ENCODE measurements at places on chromosomes 12 and 14. TPM values are rescaled to one million over a fixed set of nuclear protein-coding genes. Genes with fewer than 3 reads are reported as not detected.

Gene SLC38A4
- total RNA-seq: 0.68 TPM

DNA sequence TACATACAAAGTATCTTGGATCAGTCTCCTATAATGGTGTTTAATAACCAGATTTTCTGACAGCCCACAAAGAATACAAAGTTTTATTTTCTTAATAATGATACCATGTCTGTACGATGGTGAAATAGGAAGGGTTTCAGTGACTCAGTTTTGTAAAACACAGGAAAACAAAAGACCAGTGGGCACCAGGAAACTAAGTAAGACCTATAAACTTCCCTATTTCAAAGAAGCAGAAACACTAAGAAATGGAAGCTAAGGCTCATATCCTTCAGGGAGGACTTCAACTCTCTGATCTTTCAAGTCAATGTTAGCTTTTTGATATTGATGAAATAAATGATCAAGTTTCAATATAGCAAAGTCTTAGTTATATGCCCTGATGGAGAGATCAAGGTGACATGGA lies 196.0 kb downstream of the DUSP6 start:
- no peak for DNase-seq

Gene FAM186B
- total RNA-seq: 0.29 TPM

DNA sequence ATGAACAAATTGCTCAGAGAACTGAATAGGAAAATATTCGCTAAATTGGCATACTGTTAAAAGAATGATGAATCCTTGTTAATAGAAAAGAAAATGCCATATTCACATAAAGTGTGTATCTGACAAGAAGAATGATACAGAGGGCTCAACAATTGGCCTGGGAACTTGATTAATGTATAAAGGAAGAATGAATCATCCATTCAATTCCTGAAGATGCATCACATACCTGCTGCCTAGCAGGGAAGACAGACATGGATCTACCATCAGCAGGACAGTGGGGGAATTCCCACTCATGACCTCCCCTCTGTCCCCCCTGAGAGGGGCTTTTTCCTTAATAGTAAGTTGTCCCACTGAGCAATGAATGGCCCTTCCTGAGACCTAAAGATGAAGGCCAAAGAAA lies 13.5 kb downstream of the PTPN21 start:
- DNase-seq: no peak

DNA sequence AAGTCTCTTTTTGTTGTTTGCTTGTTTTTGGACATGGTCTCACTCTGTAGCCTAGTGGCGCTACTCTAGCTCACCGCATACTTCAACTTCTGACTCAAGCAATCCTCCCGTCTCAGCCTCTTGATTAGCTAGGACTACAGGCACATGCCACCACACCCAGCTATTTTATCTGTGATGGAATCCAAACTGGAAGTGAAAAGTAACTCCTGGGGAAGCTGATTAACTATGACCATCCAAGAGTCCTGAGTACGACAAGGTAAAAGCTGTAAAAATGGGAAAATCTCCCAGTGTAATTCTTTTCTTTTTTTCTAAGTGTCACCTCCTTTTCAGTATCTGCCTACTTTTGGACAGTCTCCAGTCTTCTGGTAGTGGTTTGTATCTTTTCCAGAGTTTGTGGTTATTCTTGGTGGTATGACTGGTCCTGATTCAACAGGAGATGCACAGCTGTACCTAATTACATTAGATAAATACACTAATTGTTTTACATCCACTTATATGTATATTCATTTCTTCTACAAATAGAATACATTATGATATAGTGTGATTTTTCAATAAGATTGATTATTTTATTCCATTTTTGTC lies 97.8 kb downstream of the SLC6A15 start:
- DNase-seq: peak; percentile 18

Gene MMP19
- total RNA-seq: 4.2 TPM

Gene KCNC2
- not detected for total RNA-seq

- peak; percentile 39 for DNase-seq
Observed at GRCh38 chr12:2641207-2641606, 153.6 kb upstream of the FKBP4 start.

GRCh38 chr12:106223485-106224354 lies 24.1 kb downstream of the CKAP4 start:
- DNase-seq: peak; percentile 49

GRCh38 chr12:40117818-40118217 lies 11.9 kb upstream of the SLC2A13 start:
- DNase-seq: no peak

Gene CAPRIN2
- 15.5 TPM for total RNA-seq

DNA sequence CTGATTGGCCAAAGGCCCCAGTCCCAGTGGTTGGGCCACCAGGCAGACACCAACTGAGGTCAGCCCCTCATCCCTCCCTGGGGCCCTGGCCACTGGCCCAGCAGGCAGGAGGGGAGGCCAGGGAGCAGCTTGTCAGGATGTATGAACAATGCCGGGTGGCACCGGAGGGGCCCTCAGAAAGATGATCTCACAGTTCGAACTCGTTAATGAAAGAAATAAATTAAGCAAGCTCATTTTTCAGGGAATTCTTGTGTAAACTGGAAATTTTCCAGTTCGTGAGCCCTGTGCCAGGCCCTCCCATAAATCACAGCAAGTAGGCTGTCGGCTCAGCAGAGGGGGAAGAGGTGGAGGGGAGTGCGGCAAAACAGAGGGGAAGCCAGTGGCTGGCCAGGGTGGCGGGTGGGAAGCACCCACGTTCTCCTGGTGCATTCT lies 177.0 kb upstream of the VASH1 start:
- no peak for DNase-seq
